ENCODE measurements at places on chromosomes 5 and 9.
A peak's percentile ranks its signal among the peaks of the same experiment; 100 is the strongest.

- DNase-seq: peak; percentile 44
These were observed at the start of gene FIBCD1 for GRCh38 chr9:130938652-130939404. FIBCD1 (minus strand) TSS chr9:130939247; CDS start chr9:130938607, 640 bp downstream.

GRCh38 chr5:53927668-53928247, 367.3 kb downstream of the NDUFS4 start:
- DNase-seq: no peak

DNA sequence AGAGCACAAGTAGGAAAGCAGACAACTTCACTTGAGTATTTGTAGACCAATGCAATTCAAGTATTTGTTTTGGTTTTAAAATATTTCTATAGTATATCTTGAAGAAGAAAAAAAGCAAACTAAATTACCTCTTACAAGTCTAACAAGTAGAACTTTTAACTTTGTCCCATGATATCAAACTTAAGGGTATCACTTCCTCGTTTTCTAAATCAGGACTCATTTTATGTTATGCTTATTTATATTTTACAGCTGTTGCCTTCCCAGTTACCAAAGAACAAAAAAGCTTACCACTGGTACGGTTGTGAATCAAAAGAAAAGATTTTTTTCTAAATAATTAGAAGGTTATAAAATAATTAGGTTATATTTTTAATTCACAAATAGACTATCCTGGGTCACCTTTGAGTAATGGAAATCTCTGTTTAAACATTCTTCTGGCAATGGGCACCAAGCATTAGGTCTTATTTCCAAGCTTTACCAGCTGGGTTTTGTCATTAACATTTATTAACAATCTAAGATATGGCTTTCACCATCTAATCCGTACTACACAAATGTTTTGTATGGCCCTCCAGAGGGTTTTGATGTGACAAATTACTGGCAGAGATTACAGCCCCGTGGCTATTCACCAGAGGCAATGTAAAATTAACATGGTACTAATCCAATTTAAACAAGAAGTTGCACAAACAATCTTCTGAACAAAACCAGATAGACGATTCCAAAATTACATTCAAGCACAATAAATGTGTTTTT, 63.6 kb downstream of the CEP120 start:
- peak; percentile 56 for DNase-seq

DNA sequence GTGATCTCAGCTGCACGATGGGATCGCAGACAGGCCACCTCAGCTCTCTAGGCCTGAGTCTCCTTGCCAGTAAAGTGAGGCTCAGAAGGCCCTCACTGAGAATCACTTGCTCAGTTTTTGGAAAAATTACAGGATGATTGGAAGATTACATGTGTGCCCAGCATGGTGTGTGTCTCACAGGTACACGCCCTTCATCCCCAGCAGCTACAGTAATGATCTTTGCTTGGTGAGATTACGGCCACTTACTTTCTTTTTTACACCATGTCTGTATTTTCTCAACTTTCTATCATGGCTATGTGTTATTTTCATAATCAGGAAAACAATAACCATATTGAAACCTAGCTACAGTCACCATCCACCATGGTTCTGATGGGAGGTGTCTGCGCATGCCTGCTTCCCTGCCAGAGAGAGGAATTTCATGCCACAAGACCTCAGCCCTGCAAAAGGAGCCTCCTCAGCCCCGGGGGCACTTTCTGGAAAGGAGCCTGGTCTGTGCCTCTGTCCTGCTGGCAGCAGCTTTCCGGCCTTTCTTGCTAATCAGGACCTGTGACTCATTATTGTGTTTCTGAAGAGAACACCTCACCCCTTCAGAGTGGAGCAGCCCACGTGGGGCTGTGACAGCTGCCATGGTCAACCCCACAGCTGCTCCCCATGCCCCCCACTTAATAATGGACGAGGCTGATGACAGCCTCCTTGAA, 64.2 kb upstream of the OLFM1 start:
- no peak for DNase-seq
